NCI-H2029 treated with DMSO at 0.1 percent for 48 hours (cell line): ENCODE measurements at places on chromosomes 3 and 15.
A peak's percentile ranks its signal among the peaks of the same experiment; 100 is the strongest.

GRCh38 chr3:66115858-66116654 lies 77.3 kb upstream of the MAGI1 start:
- DNase-seq = no peak

DNA sequence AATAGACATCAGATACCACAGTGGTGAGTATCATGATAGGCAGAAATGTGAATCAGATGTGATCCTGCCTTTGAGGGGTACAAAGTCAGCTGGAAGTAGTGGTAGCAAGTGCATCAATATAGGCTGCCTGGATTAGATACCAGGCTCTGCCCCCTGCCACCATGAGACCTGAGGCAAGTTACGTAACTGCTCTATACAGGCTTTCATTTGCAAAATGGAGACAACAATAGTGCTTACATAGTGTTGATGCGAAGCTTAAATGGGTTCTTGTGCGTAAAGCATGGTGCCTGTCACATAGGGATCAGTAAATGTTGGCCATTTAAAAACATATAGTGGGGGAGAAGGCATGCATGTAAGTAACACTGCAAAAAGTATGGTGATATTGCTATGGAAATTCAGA lies 158.0 kb downstream of the RYR3 start:
- DNase-seq = no peak

DNA sequence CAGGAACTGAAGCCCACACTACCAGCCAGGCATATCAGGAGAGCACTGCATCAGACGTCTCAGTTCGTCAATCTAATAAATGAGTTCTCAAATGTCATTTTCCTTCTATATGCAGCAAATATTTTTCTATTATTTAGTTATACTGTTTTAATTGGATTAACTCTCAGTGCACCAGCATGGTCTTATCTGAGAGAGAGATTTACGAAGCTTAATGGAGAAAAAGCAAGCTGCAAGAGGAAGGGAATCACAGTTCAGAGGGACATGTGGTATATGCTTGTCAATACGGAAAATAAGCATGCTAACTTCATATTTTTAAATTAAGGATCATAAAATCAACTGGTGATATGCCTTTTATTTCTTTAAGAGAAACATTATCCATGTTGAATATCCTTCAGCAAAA lies 213.1 kb upstream of the NECTIN3 start:
- DNase-seq = no peak

DNA sequence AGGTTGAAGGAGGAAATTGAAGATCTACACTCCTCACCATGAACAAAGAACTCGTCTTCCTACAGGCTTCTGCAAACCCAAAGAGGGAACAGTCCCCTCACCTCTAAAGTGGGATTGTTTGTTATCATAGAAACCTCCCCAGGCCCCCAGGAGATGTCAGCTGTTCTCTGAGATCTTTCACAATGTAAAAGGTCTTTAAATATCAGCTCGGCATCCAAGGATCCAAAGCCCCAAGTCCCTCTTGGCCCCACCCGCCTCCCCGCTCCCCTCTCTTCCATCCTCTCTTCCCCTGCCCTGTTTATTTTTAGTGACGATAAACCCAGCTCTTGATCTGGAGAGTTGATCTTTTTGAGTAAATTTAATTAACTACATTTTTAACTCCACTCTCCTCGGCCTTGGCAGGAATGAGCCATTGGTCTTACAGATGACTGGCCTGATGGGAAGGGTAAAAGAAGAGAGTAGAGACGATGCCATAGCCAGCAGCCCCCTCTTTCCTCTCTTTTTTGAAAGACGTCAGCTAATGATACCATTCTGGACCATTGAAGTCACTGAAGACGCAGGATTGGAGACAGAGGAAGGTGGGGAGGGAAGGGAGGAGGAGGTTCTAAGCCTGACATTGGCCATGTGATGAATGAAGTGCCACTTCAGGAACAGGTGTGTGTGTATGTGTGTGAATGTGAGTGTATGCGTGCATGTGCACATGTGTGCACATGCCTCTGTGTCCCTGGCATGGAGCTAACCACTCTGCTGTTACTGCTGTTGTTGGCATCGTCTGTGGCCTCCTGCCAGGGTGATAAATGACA lies 521.8 kb downstream of the NTRK3 start:
- DNase-seq = no peak

DNA sequence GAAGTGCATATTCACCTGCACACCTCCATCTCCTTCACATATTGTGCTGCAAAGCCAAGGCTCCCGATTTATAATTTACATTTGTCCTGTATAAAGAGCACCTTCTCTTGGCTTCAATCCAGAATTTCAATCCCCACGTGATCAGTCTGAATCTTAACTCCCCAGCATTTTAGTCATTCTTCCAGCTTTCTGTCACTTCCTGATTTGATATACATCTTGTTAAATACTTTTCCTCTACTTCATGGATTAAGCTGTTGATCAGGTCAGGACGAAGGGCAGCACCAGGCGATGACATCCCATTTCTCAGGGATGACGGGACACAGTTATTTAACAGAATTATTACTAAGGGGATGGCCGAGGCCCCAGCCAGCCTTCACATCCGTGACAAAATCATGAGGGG lies 212.5 kb downstream of the EPHB1 start:
- DNase-seq = no peak

DNA sequence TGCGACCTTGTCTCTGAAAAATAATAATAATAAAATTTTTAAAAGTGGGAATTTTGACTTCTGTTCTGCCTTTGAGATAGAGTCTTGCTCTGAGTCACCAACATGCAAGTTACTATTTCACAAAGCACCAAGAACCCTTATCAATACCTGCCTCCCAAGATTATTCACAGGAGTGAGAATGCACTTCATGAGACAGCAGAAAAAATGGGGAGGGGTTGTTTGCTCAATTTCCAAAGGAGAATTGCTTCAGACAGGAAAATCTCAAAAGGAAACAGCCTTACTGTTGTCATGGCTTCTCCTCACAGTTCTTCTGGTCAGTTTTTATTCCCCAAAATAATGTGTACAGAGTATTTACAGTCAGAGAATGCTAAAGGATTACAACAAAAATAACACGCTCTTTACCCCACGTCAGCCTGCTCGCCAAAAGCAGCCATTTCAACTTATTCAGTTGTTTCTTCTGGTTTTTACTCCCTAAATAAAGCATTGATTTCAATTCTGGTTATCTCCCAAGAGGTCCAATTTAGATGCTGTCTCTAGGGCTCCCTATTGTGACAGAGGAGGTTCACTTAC lies 89.0 kb downstream of the PPCDC start:
- DNase-seq = no peak

DNA sequence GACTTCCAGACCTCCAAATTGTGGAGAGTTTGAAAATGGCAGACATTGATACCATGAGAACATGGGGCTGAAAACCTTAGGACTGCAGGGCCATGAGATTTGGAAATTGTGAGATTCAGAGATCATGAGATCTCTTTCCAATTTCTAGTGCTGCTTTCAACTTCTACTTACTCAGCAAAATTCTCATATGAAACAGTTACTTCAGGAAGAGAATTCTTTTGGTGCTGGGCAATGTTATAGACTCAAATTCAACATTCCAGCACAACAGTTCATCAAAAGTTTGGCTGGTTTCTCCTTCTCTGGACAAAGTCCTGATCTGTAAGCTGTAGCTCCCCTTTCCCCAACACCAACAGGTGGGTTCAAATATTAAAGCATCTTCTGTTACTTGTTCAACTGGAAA lies 506.9 kb upstream of the NECTIN3 start:
- DNase-seq = no peak

DNA sequence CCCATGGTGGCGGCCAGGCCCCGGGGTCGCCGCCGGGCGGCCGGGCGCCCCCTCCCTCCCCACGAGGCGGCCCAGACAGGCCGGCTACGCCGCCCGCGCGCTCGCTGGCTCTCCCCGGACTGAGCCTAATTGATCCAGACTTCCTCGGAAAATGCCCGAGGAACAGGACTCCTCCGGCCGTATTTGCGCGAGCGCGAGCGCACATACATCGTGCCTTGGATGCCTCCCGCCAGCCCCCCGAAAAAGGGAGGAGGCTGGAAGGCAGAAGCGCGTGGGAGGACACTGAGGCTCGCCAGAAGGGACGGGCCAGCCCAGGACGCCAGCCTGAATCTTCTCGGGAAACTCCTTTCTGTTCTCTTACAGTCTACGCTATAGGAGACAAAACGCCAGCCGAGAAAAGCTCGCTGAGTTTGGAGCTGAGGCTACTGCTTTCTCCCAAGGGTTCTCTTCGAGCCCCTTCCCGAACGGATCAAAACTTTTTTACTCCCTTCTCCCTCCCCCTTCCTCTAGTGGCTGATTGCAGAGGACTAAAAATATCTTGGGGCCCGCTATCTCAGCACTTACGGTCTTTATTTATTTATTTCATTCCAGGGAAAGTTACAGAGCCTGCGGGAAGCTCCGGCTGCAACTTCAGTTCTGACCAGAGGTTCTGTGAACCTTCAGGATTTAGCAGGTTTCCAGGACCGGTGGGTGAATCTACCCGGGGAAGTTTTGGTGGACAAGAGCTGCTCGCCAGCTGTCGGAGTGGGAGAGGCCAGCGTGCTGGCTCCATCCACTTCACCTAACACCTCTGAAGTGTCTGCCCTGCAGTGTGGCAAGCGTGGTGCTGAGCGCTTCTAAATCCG lies at the start of gene PDZRN3:
Gene PDZRN3 (minus strand): TSS at position 121 of the 845 bp plus-strand sequence.
- no peak for DNase-seq

GRCh38 chr15:77160562-77161478 lies 89.9 kb upstream of the TSPAN3 start:
- peak; percentile 8 for DNase-seq

DNA sequence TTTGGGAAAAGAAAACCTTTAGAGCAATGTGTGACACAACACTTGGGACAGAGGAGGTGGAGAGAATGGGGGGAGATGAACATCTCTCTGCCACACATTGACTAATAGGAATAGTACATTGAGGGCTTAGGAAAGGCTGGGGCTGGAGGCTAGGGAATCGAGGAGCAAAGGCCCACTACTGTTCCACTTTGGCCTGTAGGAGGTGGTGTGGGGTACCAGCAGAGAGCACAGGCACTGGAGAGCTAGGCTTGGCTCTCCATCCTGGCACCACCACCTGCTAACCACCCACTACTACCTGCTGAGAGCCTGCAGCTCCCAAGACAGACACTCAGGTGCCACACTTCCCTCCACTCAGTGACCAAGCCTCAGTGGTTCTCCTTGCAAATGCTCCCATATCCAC lies 19.4 kb downstream of the CCDC32 start:
- DNase-seq = no peak

- DNase-seq = no peak
Measured at GRCh38 chr3:100097919-100098783, 16.1 kb downstream of the FILIP1L start.

GRCh38 chr15:61753018-61753710 lies 307.1 kb downstream of the VPS13C start:
- no peak for DNase-seq

DNA sequence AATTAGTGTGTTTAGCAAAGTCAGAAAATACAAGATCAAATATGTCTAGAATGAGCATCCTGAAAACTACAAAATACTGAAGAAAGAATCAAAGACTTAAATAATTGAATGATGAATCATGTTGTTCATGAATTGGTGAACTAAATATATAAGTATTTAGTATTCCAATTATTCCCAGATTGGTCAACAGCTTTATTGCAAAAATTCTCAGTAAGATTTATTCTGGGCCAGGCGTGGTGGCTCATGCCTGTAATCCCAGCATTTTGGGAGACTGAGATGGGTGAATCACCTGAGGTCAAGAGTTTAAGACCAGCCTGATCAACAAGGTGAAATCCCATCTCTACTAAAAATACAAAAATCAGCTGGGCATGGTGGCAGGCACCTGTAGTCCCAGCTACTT lies 250.0 kb upstream of the NECTIN3 start:
- no peak for DNase-seq

- DNase-seq = no peak
Measured at GRCh38 chr3:121641127-121641526, 19.6 kb downstream of the HCLS1 start.

DNA sequence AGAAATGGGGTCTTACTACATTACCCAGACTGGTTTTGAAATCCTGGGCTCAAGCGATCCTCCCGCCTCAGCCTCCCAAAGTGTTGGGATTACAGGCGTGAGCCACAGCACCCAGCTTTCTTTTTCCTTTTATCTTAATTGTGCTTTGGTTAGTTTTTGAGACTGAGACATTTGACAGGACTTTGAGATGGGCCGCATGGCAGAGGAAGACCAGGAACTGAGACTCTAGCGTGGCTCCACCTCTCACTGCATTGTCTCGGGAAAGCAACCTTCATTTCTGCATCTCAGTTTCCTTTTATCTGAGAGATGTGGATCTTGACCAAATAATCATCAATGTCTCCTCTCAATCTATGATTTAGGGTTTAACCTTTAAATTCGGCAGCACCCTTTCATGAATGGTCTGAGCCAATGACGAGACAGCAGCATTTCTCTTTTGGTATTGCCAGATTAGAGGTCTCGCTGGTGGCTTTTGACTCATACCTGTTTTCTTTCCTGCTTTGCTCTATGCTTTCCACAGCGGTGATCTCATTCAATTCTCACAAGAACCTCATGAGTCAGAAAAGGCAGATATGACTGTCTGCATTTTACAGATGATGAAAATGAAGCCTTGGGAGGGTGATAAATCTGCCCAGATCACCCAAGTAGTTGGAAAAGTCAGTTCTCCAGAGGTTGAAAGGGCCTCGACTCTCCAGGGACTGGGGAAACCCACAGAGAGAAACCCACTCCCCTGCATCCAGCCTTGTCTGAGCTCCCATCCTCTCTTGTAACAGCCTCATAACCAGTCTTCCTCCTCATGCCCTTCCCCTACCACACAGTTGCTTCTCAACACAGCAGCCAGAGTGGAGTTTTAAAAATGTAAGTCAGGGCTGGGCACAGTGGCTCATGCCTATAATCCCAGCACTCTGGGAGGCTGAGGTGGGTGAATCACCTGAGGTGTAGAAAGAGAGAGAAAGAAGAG lies 84.8 kb upstream of the FOXB1 start:
- no peak for DNase-seq

GRCh38 chr3:66467996-66468735 lies 32.7 kb downstream of the LRIG1 start:
- no peak for DNase-seq

- no peak for DNase-seq
Measured at GRCh38 chr3:71512000-71512399, 71.5 kb downstream of the FOXP1 start.

- DNase-seq = no peak
Measured at GRCh38 chr15:95442107-95442719, 888.3 kb upstream of the NR2F2 start.

DNA sequence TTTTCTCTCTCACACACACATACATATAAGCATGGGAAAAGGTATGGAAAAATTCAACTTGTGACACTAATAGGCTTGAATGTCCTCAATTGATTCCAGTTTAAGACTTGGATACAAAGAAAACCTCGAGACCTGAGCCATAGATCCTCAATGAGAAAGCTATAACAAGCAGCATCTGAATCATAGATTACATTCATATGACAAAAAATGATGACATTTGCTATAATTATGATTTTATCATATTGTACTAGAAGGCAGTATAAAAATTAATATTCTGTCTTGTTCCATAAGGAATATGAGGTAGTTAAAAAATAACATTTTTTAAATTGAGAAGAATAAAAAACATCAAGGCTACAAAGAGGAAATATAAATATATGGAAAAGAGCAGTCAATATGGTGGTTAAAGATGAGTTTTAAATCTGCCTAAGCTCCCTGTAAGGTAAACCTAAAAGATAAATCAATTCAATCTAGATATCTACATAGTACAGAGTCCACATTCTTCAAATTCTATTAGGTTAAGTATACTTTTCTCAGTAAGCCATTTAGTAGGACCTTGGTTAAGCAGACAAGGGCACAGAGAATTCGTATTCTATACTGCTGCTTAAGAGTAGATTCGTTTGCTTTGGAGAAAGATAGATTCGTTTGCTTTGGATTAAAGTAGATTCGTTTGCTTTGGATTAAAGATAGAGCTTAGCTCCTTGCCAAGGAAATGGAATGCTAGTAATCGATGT lies 175.7 kb downstream of the STAG1 start:
- DNase-seq = no peak
